OCI-LY7 (cell line): ENCODE measurements at places on chromosomes 3 and 15. TPM values are rescaled to one million over a fixed set of nuclear protein-coding genes. Genes with fewer than 3 reads are reported as not detected.
A peak's percentile ranks its signal among the peaks of the same experiment; 100 is the strongest.

WDR53 gene
- total RNA-seq: 15.6 and 16.5 TPM in 2 replicates

PP2D1 gene
- not detected in 2 replicates for total RNA-seq

PTX3 gene
- not detected in 2 replicates for total RNA-seq

FAM107A gene
- total RNA-seq: not detected in 2 replicates

GRAMD2A gene
- not detected in 2 replicates for total RNA-seq

THPO gene
- total RNA-seq: not detected in 2 replicates

RYR3 gene
- 0.32 and 0.33 TPM in 2 replicates for total RNA-seq

BMF gene
- total RNA-seq: 11.1 and 11.3 TPM in 2 replicates

A4GNT gene
- not detected in 2 replicates for total RNA-seq

MNS1 gene
- 1.8 and 2.8 TPM in 2 replicates for total RNA-seq

LTF gene
- not detected in 2 replicates for total RNA-seq

ZNF662 gene
- not detected in 2 replicates for total RNA-seq

TTC14 gene
- 72.9 and 78.3 TPM in 2 replicates for total RNA-seq

DNA sequence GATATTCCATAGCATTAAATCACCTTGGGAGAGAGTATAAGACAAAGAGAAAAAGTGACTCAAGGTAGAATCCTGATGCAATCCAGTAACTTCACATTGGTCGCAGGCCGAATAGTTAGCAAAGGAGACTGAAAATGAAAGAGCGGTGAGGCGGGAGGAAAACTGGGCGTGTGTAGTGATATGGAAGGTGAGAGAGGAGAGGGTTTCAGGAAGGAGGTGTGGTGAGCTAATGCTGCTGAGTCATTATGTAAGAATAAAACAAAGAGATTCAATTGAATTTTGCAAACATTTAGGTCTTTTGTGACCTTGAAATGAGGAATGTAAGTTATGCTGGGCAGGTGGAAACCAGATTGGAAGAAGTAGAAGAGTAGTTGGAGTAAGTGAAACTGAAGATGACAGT lies 235.3 kb downstream of the C3orf38 start:
- no peak for DNase-seq

DNA sequence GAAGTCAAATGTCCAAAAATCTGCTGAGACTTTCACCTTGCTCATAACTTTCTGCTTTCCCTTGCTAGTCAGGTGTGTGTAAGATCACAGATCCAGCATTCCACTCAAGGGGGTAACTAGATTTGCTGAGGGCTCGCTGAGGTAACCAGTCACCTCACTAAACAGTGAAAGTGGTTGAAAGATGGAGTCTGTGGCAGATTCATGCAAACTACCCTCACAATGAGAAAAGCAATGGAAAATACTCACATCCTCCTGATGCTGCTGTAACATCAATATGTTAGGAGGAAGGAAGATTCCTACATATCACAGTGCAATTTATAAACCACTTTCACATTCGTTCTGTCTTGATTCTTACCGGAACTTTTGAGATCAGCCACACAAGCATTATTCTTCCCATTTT lies 174.3 kb upstream of the BCL6 start:
- DNase-seq: peak; percentile 80

DNA sequence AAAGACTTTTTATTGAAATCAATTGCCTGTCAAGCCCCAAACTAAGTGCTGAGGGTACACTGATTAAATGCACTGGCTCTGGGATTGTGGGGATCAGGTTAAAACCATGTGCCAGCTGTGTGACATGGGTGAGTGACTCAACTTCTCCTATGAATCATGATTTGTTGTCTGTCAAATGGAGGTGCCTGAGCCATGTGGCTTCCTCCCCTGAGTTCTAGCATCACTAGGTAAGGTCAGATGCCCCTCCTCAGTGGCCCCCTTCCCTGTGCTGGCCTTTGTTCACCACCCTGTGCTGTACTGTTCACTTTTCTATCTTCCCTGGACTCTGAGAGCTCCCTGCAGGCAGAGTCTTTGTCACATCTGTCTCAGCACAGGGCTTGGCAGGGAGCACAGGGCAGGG lies 43.6 kb upstream of the ATP2B2 start:
- DNase-seq: no peak

- no peak for DNase-seq
Observed at GRCh38 chr15:89802986-89803824, 11.4 kb downstream of the ANPEP start.

DNA sequence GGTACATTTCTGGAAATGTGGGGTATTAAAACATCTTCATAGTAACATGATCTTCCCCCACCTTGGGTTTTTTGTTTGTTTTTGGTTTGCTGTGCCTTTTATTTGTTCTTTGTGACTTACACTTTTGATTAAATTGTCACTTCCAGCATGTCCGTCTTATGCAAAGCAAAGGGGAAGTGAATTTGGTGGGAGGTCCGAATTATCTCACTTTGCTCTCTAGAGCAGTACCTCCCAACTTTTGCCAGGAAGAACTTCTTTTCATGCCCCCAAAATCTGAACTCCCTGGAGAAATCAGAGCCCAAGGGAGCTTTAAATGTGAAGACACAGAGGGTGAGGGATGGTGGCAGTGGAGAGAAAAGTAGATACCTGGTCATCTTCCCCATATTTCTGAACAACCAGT lies 173.1 kb downstream of the IL5RA start:
- DNase-seq: no peak

- DNase-seq: no peak
Observed at GRCh38 chr15:52765785-52766184, 24.4 kb downstream of the ONECUT1 start.

DNA sequence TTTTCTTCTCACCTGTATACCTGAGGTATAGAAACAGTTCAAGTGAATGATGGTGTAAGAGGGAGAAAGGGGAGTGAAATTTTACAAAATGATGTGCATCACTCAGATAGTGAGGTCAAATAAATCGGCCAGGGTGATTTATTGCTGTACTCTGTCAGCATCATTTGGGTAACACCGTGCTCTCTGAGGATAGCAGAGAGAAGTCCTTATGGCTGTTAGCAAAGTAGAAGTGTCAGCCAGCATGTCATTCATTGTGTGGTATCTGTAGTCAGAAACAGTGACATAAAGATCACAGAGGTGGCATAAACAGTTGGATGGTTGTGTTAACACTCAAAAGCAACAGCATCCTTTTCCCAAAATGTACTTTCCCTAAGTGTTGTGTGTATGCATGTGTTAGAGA lies 53.4 kb downstream of the PSMD6 start:
- no peak for DNase-seq

DNA sequence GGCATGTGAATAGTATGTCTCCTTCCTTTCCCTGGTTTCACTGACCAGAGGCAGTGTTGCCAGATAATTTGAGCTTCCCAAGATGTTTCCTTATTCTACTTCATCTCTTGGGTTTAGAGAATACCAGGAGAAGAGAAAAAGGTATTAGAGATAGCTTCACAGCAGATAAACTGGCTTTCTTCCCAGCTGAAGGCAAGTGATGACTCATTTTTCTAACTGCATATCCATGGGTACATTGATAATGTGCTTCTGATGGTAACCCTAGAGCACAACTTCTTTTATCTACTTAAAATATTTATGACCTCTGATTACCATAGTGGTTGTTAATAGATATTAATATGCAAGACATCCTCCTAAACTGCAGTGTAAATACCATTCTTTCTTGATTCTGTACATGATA lies 34.6 kb upstream of the CMTM8 start:
- no peak for DNase-seq

DNA sequence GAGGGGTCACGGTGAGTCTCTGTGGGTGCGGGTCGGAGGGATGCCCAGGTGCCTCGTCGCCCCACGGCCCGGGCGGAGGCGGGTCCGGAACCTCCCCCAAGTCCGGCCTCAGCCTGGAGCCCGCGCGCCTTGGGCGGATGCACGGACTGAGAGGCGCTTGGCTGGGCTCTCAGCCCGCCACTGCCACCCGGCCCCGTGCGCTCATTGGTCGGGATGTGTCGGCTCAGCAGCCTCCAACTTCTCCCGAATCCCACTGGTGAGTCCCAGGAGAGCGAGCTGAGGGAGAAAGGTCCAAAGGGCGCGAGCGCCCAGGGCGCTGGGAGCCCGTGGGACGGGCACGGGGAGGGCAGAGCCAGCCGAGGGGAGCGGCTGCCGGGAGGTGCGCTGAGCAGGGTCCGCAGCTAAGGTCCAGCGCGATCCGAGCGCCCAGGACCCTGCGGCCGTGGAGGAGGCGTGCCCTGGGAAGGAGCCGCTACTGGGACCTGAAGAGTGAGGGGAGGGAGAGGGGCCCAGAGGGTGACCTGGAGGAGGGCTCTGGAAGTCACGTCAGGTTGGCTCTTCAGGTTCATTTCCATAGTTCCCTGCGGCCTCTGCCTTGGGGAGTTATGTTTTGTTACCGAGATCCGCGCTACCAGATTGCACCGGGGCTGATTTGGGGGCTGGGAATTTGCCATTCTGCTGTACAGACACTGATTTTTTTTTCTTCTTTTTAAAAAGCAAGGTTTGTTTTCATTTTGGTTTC lies at the start of gene MME:
TSS of gene MME (plus strand) at position 574 of the 742 bp plus-strand sequence. CDS start 3,849 bp downstream, outside the sequence.
- peak; percentile 78 for DNase-seq

GRCh38 chr3:101169516-101169915 lies 150.9 kb downstream of the IMPG2 start:
- no peak for DNase-seq

GRCh38 chr15:32867313-32867626 lies 149.5 kb downstream of the GREM1 start:
- no peak for DNase-seq

DNA sequence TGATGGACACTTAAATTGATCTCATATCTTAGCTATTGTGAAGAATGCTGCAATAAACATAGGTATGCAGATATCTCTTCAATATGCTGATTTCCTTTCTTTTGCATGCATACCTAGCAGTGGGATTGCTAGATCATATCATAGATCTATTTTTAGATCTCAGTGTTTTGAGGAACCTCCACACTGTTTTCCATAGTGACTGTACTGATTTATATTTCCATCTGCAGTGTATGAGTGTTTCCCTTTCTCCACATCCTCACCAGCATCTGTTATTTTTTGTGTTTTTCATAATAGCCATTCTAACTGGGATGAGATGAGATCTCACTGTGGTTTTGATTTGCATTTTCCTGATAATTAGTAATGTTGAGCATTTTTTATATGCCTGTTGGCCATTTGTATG lies 17.1 kb upstream of the RASA2 start:
- DNase-seq: no peak

GRCh38 chr15:43150191-43150929 lies 17.0 kb downstream of the TMEM62 start:
- no peak for DNase-seq

GRCh38 chr3:52917044-52917443 lies 19.7 kb upstream of the STIMATE start:
- DNase-seq: no peak

- no peak for DNase-seq
Observed at GRCh38 chr15:80615783-80616391, 79.2 kb upstream of the ABHD17C start.

DNA sequence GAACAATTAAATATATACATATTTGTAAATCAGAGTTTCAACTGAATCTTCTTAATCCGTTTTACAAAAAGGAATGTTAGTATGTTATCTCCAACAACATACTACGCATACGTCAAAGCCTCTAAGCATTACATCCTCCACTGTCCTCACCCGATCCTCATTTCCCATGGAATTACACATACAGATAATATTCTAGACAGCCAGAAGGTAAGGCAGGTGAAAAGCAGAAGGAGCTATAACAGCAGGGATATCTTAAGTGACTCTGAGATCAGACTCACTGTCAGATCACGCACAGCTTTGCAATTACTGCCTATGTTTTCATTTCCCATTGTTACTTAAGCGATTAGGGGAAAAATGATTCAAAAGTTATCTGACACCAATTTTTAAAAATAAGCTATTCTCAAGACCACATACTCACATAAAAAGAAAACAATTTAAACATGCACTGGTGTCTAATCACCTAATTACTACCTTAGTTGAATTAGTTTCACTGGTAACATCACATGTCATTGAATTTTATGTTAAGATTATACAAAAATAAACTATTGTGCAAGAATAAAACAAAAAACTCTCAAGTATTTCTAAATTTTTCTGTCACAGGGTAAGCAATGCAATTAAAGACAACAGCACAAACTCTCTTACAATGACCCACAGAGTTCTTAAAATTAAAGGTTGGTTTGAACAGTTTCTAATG lies 92.8 kb downstream of the TBL1XR1 start:
- no peak for DNase-seq

DNA sequence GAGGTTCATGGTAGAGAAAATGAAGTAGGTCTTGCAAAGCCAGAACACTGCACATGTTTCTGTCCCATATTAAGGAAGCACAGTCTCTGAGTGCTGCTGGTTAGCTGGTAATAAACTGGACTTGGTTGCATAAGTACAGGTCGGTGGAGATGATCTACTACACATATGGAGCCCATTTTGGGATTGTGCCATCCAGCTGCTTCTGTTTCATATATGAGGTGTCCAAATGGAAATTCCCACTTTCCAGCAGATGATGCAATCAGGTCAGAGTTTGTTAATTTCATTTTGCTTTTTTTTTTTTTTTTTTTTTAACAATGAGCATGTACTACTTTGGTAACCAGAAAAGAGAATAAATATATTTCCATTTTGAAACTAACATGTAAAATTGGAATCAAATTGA lies 122.6 kb downstream of the SATB1 start:
- DNase-seq: no peak

GRCh38 chr3:99875581-99875928 lies 57.9 kb downstream of the CMSS1 start:
- no peak for DNase-seq

GRCh38 chr3:58672451-58672850 lies 5.9 kb upstream of the FAM3D start:
- DNase-seq: no peak

GRCh38 chr3:190258634-190259033 lies 63.6 kb downstream of the CLDN1 start:
- no peak for DNase-seq

DNA sequence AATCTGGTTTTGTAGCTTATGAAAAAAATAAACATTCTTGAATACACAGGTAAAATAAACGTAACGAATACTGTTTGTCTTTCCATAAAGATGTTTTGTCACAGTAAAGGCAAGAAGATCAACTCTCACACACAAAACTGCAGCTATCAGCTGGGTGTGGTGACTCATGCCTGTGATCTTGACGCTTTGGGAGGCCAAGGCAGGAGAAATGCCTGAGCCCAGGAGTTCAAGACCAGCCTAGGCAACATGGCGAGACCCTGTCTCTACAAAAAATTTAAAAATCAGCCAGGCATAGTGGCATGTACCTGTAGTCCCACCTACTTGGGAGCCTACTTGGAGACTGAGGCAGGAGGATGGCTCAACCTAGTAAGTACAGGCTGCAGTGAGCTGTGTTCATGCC lies 39.6 kb downstream of the CBLB start:
- DNase-seq: no peak

- no peak for DNase-seq
Observed at GRCh38 chr15:43329217-43329959, 985 bp downstream of the LCMT2 start.

GRCh38 chr15:63232405-63232804 lies 43.0 kb downstream of the RAB8B start:
- DNase-seq: peak; percentile 17

GRCh38 chr3:28210968-28211713 lies 30.3 kb upstream of the CMC1 start:
- DNase-seq: no peak

GRCh38 chr15:81327516-81327915 lies 3.6 kb upstream of the STARD5 start:
- DNase-seq: no peak
